ENCODE measurements at places on chromosomes 11 and 22.
A peak's percentile ranks its signal among the peaks of the same experiment; 100 is the strongest.

GRCh38 chr11:859394-860131 is 16.9 kb downstream of the TSPAN4 start:
- no peak for DNase-seq

DNA sequence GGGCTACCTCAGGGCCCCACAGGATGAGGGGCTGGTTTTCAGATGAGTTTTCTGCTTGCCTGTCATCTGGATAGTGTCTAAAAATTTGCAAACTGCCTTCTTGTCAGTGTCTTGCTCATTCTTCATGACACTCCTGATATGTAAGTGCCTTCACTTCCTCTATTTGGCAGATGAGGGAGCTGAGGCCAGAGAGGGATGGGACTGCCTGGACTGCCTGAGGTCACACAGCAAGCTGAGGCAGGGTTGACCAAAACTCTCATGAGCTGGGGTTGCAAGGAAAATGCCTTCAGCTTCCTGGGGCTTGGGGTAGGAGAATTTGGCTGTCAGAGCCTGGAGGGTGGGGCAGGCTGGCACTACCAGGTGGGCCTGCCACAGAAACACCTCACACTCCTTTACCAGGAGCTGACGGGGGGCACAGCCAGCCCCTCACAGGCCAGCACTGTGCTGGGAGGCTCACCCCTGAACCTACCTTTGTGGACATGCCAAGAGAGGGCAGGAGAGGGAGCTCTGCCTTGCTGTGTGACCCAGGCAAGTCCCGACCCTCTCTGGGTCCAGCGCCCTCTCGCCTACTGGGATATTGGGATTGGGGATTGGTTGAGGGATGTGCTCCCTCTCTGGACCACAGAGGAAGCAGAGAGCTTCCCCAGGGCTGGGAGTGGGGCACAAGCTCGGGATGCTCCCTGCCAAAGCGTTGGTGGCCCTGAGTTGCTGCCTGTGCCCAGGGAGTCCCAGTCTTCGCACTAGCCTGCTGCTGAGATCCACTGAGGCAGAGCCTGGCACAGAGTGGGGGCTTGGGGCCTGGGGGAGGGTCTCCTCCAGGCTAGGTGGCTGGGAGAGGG is 1.9 kb upstream of the P2RY6 start:
- no peak for DNase-seq

GRCh38 chr11:126990716-126991480 is 9.7 kb downstream of the KIRREL3 start:
- DNase-seq: no peak

- DNase-seq: no peak
Observed at GRCh38 chr11:122123263-122123929, 7.4 kb upstream of the BLID start.

DNA sequence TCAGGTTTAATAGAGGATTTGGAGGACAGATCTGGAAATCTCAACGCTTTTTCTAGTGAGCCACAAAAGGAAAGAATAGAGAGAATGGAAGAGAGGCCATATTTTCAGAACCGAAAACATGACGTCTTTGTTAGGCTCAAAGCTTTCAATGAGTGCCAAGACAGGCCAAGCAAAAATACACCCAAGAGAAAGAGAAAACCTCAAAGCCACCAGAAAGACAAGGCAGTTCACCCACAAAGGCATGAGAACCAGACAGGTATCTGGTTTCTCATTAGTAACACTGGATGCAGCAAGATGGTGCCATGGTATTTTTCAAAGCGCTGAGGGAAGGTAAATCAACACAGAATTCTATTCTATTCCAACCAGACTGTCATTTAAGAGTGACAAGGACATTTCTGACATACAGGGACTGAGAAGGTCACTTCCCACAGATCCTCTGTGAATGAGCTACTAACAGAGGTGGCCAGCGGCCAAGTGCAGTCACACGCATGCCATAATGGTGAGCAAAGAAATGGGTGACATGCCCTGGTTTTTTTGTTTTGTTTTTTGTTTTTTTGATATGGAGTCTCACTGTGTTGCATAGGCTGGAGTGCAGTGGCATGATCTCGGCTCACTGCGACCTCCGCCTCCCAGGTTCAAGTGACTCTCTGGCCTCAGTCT is 41.9 kb downstream of the TOLLIP start:
- DNase-seq: no peak

DNA sequence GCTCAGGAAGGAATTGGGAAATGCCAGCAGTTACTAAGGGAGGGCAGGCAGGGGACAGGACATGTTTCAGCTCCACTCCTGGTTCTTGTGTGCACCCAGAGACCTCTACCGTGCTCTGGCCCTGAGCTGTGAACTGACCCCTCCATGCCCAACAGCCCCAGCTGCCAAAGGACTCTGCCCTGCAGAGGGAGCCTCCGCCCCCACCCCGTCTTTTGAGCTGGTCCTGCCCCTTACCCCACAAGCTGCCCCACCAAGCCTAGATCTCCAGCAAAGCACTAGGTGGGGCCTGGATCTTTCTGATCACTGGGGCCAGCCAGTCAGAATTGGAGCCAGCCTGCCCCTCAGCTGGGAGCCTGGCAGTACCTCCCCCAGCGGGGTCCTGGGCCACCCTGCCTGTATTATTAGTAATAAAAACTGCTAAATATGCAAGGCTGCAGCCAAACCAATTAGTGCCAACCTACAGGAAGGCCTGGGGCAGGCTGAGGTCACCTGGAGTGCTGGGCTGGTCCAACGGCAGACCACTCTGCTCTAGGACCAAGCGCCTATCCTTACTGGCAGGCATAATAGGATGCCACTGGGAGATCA is 23.9 kb upstream of the DRICH1 start:
- no peak for DNase-seq

- peak; percentile 67 for DNase-seq
Observed at GRCh38 chr11:13668957-13669521, 571 bp downstream of the FAR1 start.

DNA sequence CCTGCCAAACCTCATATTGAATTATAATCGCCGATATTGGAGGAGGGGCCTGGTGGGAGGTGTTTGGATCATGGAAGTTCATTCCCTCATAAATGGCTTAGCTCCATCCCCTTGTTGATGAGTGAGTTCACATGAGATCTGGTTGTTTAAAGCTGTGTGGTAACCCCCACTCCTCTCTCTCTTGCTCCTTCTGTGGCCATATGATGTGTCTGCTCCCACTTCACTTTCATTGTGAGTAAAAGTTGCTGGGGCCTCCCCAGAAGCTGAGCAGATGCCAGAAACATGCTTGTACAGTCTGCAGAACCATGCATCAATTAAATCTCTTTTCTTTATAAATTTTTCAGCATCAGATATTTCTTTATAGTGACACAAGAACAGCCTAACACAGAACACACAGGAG is 929.0 kb upstream of the FAT3 start:
- no peak for DNase-seq

GRCh38 chr11:34960277-34960676 is 43.9 kb downstream of the PDHX start:
- no peak for DNase-seq
